MM.1S (cell line): ENCODE measurements at places on chromosomes 5 and 9.

GRCh38 chr9:96449523-96449844 lies 485 bp upstream of the HABP4 start:
- no peak for DNase-seq

DNA sequence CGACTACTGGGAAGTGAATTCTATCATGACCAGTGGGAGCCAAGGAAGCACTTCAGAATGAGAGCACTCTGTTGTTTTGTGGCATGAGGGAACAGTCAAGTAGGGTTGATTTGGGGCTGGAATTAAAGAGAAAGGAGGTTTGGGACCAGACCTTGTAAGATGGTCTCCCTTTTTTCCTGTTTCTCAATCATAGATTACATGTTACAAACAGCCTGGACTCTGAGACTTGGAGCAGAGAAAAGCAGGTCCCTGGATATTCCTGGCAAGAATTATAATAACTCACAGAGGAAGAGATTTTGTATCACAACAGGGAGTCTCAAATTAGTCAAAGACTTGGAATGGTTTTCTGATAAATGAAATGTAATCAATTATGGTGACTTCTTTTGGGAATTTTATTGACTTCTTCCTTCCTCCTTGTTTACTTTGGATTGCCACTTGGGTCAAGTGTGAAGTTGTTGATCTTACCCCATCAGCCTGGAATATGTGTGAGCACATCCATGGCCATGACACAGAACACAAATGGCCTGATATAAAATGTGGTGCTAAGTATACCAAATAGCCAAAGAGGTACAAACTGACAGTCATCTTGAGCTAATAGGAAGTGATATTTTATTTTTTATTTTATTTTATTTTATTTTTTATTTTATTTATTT lies 131.0 kb upstream of the OSMR start:
- DNase-seq: no peak

- no peak for DNase-seq
Measured at GRCh38 chr9:110099236-110100095, 108.5 kb downstream of the C9orf152 start.

DNA sequence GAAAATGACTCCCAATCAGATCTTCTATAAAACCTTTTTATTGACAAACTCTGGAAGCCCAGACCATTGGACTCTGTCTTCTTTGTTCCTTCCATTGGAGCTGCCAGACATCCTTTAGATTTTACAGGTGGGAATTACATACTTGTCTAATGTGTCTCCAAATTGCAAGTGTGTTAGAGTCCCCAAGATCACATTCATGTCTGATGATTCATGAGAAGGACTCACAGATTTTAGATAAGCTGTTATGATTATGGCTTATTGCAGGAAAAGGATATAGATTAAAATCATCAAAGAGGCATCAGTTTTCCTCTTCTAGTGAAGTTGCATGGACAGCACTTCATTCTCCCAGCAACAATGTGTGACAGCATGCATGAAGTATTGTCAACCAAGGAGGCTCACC lies 70.4 kb downstream of the MUSK start:
- DNase-seq: no peak

GRCh38 chr5:31059889-31060288 lies 133.6 kb upstream of the CDH6 start:
- DNase-seq: no peak

GRCh38 chr9:76619197-76619596 lies 145.0 kb upstream of the PCA3 start:
- DNase-seq: no peak

- DNase-seq: no peak
Measured at GRCh38 chr5:124972703-124973102, 226.3 kb upstream of the ZNF608 start.

DNA sequence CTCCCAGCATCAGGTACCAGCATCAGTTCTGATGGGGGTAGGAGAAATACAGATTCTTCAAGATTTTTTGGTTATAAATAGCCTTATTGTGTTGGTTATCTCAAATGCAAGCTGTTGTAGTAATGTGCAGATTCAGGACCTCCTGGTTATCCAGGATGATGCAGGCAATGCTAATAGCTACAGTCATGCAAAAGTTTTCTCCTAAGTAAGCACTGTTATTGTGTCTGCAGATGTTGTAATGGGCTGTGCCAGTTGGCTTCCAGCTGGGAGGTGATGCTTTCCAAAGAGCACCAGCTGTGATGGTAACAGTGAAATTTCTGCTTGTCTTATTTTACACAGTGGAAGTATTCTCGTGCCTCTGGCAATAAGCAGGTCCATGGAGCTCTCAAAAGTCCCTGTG lies 719.2 kb upstream of the CTNND2 start:
- no peak for DNase-seq

GRCh38 chr5:164341056-164341619 lies 835.7 kb downstream of the MAT2B start:
- no peak for DNase-seq
